ENCODE measurements at places on chromosomes 16 and 17.

- DNase-seq: no peak
Measured at GRCh38 chr16:30972872-30973271, 12.1 kb upstream of the HSD3B7 start.

DNA sequence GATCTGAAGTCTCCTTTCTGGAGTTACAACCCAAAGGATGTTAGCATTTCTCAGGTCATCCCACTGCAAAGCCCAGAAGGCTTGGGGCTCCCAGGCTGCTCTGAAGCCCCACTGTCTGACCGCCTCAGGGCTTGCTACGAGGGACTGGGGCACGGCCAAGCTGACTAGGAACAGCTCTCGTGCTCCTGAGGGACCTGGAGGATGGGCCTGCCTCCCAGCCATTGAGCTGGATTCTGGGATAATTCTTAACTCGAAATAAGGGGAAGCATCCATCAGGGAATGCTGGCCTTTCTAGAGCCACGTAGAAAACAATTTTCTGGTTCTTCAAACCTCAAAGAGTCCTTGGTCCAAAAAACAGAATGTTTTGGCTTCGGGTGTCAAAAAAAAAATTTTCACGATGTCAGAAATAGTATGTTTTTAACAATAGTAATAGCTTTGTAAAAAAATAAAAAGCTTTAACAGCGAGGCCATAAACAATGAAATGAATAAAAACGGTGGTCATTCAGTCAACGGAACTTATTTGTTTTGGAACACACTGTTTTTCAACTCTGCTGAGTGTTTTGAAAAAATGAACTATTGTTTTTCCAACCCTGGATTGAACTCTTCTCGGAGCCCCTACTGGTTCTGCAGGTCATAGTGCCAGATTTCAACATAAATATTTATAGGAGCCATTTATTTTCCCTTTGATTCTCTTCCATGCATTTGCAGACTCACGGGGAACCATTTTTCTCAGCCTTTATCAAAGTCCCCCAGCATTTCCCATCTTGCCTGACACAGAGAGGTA is 16.4 kb upstream of the HERPUD1 start:
- no peak for DNase-seq

GRCh38 chr16:9151597-9151996 is 60.2 kb downstream of the HAPSTR1 start:
- DNase-seq: no peak

GRCh38 chr16:87002717-87003413 is 314.3 kb downstream of the C16orf95 start:
- DNase-seq: no peak

DNA sequence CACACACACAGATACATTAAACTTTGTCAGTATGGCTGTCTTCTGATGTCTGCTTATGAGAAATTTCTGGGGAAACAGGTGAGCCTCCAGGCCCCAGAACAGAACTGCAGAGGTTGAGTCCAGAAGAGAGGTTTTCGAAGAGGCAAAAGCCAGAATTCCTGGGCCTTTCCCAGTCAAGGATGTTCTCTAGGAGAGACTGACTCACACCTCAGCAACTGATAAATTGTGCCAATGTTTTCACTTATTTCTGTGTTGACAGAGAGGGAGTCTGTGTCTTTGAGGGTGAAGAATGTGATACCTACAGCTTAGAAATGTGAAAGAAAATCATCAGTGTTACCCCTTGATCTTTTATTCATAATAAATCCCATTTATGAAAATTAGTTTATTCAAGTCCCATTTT is 30.3 kb downstream of the LDHD start:
- DNase-seq: no peak

DNA sequence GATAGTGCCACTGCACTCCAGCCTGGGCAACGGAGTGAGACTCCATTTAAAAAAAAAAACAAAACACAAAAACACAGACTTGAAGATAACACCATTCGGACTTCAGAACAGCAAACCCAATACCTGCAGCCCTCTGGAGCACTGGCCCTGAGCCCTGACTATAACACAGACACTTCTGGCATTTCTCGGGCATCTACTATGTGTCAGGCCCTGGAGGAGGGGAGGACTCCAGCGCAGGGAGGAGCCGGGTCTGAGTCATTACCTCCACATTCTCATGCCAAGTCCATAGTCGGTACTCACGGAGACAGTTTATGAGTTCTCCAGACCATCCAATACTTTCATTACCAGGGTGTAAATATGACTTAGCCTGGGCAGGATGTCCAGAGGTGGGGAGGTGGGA is 48.8 kb downstream of the PITPNM3 start:
- no peak for DNase-seq

DNA sequence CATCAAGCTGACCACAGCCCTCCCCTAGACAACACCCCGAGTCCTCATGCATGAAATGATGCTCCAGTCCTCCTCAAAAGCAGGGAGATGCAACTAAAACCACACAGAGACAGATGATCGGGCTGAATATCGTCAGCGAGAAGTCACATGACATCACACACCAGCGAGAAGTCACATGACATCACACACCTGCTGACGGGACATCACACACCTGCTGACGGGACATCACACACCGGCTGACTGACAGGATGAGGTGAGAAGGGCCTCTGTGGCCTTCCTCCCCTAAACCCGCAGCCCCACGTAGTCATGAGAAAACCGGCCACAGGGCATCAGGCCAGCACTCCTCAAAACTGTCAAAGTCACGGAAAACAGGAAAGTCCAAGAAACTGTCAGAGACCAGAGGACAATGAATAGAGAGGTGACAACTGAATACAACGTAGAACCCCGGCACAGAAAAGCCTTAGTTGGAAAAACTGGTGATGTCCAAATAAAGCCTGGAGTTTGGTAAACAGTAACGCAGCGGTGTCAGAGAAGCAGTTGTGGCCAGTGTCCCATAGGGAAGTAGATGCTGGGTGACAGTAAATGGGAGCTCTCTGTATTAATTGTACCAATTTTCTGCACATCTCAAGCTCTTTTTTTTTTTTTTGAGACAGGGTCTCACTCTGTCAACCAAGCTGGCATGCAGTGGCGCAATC is 14.3 kb downstream of the LITAF start:
- no peak for DNase-seq

DNA sequence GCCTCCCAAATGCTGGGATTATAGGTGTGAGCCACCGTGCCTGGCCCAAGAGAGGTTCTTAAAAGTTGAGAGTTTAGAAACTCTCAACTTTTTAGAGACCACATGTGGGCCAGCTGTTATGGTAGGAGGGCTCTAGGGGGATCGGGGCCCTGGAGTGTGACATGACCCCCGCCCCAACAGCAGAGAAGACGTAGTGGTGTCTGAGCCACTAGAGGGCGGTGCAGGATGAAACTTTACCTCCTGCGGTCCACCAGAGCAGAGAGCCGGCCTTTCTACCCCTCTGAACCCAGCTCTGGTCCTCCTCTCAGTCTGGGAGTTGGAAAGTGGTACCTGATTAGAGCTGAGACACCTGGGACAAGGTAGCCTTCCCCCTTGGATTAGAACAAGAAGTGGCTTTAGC is 7.4 kb downstream of the CDK5RAP3 start:
- peak; percentile 73 for DNase-seq

Data from NCI-H2081 (cell line).